HS-5 (cell line): ENCODE measurements at places on chromosomes 5 and 9.
A peak's percentile ranks its signal among the peaks of the same experiment; 100 is the strongest.

DNA sequence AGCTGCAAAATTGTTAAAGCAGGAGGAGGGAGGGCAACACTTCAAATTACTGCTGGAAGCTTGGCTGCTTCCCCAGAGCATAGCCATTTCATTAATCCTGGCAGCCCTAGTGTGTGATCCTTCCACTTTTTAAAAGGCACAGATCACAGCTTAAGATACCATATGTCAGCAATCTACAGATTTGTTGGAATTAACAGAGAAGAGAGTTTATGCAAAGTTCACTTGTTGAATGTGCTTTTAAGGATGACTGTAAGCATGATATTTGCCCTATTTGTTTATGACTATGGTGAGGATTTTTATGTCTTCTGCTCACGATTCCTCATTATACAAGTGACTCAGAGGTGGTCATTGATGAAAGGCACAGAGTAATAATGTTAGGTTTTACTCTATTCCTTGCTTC is 156.0 kb upstream of the CDKN2B start:
- DNase-seq, result no peak

GRCh38 chr9:126503333-126504085 is 110.2 kb upstream of the LMX1B start:
- DNase-seq, result no peak

DNA sequence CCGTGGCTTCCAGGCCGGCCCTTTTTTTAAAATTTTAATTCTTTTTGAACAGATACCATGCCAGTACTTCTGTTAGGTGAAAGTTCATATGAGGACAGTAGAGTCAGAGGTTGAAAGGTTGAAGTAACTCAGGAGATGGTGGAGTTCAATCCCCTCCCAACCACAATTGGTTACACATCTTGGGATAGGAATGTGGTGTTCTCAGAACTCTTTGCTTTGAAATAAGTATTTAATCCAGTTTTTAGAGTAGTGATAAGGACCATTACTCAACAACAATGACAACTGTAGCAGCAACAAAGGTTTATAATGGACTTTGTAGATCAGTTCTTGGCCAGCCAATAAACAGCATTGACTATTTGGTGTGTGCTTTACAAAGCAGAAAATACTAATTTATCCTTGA is 116.0 kb downstream of the ARHGAP26 start:
- DNase-seq, result no peak

GRCh38 chr5:84378961-84379360 is 5.7 kb downstream of the EDIL3 start:
- DNase-seq, result no peak

DNA sequence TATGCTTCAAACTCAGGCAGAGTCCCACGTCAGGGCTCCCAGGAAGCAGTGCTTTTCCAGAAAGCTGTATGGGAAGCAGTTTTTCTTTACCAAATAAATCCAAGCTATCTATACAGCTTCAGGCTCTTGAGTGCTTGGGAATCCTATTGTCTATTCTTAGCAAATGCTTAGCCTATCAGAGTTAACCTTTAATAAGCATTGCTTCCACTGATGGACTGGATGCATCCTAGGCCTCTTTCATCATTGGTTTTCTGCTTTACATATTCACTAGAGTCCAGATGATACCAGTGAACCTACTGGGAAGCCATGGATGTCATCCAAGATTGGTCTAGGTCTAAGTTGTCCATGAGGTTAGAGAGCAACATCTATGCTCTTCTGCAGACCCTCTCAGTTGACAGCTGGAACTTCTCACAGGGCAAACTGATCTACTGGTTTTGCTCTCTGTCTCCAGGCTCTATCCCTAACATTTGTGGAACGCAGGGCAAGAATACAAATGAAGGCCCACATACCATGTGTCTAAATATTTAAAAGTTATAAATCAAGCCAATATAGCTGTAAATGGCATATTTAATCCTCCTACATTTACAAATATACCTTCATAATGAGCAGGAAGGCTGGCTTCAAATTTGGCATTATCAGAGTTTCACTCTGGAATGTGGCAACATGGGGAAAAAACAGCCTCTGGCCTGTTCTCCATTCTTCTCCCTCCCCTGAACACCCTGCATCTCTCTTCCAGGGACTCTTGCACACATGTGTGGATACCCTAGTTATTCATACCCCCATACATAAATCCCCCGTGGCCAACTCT is 49.8 kb upstream of the PLPP1 start:
- DNase-seq, result no peak

DNA sequence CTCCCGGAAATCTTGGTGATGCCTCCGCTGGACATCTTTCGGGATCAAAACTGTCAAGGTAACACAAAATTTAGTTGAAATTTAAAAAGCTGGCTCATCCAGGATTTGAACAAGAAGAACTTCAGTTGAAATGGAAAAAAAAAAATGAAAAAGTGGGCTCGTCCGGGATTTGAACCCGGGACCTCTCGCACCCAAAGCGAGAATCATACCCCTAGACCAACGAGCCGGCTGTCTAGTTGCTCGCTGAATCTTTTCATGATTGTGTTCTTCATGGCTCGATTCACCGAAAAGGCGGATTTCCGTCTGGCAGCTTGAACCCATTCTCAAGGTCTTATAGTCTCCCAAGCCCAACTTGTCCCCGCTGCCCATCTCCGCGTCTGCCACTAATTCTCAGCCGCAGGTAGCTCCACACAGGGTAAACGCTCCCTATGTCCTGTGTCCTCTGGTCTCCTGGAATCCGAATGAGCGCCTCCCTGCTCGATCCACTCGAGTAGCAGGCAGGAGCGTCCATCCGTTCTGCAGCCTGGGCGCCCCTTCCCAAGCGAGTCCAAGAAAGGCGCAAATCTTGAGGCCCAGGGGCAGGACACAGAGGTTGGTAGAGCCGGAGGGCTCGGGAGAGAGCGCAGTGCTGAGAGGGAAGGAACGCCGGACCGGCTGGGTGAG is 16.2 kb downstream of the TRIM7 start:
- DNase-seq, result no peak

DNA sequence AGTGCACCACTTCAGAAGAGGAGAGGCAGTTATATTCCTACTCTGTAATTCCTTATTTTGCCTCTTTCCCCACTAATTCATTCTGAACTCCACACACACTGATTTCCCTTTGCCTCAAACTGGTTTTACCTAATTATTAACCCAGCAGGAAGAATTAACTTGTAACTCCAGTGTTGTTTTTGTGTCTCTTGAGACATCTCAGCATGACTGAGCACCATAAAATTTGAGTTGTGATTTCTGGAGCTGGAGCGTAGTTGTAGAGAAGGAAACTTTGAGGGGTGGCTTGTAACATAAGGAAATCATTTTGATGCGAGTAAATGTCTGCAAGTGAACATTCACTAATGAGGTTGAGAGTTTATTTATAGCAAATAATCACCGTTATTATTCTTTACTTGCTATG is 265.2 kb downstream of the TMEM38B start:
- no peak for DNase-seq

GRCh38 chr9:124841075-124841821 is 12.0 kb upstream of the WDR38 start:
- no peak for DNase-seq

DNA sequence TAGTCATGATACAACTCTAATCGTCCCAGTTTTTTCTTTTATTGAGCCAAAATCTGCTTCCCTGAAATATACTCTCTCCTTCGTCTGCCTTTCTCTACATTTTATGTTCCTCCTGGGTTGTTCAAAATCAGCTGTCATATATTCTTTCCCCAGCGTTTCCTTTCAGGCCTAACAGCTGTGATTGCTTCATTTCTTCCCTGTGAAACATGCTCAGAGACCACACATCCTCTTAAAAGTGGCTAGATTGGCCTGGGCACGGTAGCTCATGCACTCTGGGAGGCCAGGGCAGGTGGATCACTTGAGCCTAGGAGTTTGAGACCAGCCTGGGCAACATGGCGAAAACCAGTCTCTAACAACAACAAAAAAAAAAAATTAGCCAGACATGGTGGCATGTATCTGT is 25.1 kb downstream of the NFX1 start:
- DNase-seq, result no peak

- no peak for DNase-seq
Measured at GRCh38 chr5:171845857-171846256, 60.2 kb downstream of the SMIM23 start.

DNA sequence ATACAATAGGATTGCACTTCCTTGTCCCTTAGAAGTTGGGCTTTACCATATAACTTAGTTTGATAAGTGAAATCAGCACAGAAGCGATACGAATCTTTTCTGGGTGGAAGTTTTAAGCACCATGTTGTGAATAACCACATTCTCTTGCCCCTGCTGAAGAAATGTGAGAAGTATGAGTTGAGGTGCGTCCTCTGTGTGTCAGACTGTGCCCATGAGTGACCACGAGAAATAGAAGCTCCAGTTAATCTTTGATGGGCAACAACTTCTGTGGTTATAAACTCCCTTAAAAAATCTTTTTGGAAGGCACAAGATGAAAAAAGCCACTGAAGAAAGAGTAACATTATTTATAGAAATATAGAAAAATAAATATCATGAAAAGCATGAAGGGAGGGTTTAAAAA is 668.2 kb downstream of the DTWD2 start:
- DNase-seq, result no peak

- DNase-seq, result no peak
Measured at GRCh38 chr9:89721176-89721700, 116.4 kb downstream of the GADD45G start.

- no peak for DNase-seq
Measured at GRCh38 chr5:167701051-167701450, 590.4 kb upstream of the WWC1 start.

GRCh38 chr9:17425384-17425783 is 153.5 kb upstream of the SH3GL2 start:
- no peak for DNase-seq

GRCh38 chr9:112500842-112501241 is 14.2 kb downstream of the KIAA1958 start:
- no peak for DNase-seq

- DNase-seq, result no peak
Measured at GRCh38 chr5:541539-542318, 17.5 kb upstream of the SLC9A3 start.

DNA sequence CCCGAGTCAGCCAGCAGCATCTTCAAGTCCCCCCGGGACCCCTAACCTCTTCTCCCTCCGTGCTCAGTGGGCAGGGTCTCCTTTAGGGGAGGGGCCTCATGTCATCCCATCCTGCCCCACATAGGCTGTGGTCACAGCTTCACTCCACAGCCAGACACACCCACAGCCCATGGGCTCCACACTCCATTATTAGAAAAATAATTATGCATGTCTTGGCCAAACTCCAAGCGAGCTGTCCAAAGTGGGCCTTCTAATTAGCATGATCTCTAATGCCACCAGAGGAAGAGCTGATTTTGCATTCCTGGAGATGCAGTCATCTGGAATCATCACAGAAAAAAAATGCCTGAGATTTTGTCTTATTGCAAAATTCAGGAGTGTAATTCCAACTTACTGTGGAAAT is 418.2 kb downstream of the IRX2 start:
- no peak for DNase-seq

GRCh38 chr9:137435381-137435891 is 5.7 kb downstream of the ENTPD8 start:
- DNase-seq, result no peak

GRCh38 chr9:9790216-9790872 is 822.5 kb downstream of the PTPRD start:
- DNase-seq, result no peak

DNA sequence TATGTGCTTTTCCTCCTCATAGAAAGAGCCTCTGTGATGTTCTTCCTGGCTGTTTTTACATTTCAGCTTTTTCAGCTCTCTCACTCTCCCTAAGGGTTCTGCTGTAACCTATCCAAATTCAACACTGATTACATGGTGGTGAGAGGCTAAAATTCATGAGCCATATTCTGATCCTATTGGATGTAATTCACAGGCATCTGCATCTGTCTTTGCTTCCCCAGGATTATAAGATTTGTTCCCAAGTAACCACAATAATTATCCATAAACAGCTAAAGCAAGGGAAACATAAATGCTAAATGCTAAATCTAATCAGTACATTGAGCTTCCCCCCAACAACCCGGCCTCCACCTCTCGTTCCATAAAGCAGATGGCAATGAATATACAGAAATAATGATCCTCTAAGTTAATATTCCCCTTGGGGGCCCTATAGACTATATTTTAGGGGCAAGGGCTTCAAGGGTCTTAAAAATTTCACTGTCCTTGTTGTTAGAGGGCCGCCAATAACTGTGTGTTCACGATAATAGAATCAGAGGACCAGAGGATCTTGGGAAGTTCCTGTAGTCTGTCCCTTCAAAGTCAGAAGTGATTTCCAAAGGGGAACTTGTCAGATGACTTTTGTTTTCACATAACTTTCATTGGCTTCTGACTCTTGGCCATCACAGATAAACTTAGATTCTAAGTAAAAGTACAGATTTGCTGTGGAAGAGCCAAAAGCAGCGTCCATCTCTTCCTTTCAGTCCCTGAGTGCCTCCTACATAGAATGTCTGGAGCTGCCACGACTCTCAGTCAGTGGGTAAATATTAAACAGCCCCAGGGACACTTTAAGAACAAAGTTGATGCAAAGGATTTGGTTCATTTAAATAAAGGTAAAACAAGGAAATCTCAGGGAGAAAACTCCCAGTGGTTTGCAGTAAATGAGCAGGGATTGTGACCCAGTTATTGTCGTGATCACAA is 125.6 kb downstream of the ALDH1A1 start:
- no peak for DNase-seq

- DNase-seq, result peak; percentile 56
Measured at GRCh38 chr5:151072630-151073025, 8.2 kb downstream of the TNIP1 start.

DNA sequence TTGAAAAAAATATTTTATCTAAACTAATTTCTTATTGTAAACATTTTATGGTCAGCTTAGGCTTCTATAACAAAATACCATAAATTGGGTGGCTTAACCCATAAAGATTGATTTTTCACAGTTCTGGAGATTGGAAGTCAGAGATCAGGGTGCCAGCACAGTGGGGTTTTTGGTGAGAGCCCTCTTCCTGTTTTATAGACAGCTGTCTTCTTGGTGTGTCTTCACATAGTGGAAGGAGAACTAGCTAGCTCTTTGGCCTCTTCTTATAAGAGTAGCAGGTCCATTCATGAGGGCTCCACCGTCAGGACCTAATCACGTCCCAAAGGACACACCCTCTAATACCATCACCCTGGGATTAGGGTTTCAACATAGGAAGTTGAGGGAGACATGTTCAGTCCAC is 26.6 kb downstream of the OTULINL start:
- no peak for DNase-seq

DNA sequence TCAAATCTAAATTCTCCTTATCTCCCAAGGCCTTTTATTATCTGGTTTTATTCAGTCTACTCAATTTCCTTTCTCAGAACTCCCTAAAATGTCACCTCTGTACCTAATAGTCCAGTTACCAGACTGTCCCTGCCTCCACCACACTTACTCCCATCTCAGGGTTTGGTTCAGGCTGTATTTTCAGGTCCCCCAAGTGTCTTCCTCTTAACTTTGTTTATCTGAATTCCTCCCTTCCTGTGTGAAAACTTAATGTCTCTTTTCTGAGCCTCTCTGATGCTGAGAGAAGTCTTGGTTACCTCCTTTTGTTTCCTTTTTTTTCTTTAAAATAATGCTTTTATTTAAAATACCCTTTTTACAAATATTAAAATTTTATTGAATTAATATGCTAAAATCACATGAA is 133.4 kb downstream of the PAM start:
- DNase-seq, result no peak

DNA sequence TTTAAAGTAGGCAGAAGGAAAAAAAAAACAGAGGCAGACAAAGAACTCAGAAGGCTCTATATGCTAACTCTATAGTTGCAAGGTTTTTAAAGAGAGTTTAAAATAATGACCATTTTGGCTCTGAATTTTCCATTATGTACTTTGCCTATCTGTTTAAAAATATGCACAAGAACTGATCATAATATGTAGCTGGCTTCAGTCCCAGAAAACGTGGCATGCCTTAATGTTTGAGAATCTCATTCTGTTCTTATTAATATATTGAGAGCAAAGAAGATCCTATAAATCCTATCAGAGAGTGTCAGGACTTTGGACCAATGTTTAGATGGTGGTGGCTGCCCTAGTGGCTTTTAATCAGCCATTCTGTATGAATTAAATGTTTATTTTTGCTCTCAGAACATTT is 121.5 kb downstream of the JMY start:
- no peak for DNase-seq
